ENCODE measurements at places on chromosomes 3 and 15.

DNA sequence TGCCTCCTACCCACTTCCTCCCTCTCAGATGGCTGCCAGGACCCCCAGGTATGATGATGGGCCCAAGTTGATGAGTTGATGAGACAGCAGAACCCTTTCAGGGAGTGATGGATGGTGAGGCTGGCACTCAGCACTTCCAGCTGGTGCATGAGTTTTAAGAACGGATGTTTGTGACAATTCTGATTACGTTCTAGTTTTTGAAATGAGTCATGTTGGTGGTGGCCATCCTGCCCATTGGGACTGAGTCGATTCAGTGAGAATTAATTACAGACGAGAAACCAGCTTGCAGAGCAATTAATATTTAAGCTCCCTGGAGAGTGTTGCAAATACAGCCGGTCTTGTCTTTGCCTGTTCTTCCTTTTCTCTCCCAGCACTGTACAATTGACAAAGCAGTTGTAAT lies 56.9 kb upstream of the NR2C2 start:
- no peak for ATAC-seq

DNA sequence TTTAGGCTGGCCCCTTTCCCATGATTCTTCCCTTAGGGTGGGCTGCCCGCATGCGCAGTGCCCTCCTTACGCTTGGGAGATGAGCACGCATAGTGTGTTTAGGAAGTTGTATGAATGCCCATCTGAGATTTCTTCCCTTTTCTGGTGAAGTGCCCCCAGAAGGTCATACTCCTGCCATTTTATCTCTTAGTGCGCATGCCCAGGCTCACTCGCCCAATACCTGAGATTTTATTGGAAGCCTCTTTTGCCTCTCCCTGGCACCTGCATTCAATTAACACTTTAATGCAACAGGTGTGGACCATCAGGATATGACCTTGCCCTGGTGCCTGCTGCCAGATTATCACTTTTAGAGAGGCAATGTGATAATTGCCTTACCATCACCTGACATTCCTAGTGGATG lies 36.6 kb downstream of the MKRN3 start:
- ATAC-seq: no peak

- ATAC-seq: no peak
Measured at GRCh38 chr3:13561967-13562366, 13.0 kb downstream of the FBLN2 start.

DNA sequence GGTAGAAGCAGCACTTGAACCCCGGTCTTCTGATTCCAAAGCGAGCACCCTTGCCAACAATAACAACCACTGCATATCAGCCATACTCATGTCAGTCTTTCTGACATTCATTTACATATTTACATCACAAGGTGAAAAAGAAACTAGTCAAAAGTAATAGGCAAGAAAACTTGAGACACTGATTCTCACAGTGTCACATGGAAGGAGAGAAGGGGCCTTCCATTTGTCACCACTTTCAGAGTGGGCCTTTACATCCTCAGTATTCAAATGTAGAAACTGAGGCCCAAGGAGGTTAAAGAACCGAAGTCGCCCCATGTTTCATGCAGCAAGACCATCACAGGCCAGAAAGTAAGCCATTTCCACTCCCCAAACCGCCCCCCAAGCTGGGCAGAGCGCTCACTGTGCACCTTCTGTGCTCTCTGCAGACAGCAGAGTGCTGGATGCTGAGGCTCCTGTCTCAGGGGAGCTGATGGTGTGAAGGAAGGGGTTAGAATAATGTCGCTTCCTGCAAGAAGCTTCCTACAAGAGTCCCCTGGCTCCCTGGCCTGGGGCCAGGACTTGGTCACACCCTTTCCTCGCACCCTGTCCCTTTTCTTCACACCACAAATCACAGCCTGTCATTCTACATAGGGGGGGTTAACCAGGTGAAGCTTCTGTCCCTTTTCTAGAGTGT lies 260.1 kb downstream of the UACA start:
- peak; percentile 60 for ATAC-seq

DNA sequence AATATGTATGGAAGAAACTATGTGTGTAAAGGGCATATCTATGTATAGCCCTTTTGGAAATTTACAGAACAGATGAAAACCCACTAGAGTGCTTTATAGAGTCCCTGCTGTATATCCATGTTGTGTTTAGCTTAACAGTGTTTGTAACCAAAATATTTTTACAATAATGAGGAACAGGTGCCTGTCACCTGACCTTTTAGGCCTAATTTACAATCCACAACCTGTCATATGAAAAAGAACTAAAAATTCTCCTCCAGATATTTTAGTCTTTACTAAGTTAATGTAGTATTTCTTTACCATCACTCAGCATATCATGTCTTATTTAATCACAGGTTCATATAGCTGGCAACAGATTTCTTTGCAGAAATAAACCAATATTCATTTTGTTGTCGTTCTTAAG lies 16.4 kb upstream of the SATB1 start:
- no peak for ATAC-seq

DNA sequence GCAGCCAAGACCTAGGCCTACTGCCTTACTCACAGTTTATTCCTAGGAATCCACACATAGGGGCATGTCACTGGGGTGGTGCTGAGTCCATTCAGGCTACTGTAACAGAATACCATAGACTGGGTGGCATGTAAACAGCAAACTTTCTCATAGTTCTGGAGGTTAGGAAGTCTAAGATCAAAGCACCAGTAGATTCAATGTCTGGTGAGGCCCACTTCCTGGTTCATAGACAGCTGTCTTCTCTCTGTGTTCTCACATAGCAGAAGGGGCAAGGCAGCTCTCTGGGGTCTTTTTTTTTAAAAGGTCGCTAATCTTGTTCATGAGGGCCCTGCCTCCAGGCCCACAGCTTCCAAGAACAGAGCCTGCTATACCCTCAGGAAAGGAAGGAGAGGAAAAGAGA lies 113.9 kb upstream of the MANF start:
- peak; percentile 20 for ATAC-seq

- no peak for ATAC-seq
Measured at GRCh38 chr3:63089007-63089750, 188.9 kb upstream of the SYNPR start.

GRCh38 chr3:30449290-30449632 lies 157.1 kb upstream of the TGFBR2 start:
- no peak for ATAC-seq

DNA sequence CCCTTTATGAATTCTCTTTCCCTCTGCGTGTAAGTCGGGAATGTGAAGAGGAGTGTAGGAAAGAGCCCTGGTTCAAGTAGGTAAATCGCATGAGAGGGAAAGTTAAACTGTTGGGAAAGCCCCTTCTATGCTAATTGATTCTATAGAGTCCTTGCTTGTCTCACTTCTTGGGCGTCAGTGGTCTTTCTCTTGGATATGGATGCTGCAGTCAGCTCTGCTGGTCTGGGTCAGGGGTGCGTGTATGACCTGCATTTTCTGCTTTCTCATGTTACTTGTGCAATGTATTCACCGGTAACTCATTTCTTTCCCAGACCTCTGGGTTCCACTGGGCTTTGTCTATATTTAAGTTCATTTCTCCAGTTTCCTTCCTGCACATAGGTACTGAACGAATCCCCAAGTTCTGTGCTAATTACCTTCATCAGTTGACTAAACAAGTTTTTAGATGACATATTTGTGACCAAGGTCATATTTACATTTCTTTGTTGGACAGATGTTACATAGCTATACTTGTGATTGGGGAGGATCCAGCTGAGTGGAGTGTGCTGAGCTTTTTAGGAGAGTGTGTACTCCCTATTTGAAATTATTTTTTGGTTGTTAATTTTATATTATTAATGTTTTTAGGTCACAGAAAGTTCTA lies 1.4 kb downstream of the SETD5 start:
- ATAC-seq: no peak

DNA sequence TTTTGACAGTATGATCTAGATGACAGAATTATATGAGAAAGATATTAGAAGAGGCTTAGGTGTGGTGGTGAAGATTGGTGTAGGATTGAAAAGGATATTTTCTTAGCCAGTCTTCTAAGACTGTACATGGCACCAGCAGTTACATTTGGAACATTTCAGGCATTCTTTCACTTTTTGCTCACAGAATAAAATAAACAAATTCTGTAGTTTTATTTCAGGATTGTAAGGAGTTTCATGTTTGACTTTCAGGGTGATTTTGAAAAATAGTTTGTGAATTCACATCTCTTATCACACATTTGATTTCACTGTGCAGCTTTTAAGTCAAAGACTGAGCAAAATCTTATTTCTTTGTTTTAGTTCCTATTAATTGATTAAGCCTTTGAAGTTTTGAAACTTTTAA lies 27.1 kb downstream of the DNAJC13 start:
- ATAC-seq: no peak

DNA sequence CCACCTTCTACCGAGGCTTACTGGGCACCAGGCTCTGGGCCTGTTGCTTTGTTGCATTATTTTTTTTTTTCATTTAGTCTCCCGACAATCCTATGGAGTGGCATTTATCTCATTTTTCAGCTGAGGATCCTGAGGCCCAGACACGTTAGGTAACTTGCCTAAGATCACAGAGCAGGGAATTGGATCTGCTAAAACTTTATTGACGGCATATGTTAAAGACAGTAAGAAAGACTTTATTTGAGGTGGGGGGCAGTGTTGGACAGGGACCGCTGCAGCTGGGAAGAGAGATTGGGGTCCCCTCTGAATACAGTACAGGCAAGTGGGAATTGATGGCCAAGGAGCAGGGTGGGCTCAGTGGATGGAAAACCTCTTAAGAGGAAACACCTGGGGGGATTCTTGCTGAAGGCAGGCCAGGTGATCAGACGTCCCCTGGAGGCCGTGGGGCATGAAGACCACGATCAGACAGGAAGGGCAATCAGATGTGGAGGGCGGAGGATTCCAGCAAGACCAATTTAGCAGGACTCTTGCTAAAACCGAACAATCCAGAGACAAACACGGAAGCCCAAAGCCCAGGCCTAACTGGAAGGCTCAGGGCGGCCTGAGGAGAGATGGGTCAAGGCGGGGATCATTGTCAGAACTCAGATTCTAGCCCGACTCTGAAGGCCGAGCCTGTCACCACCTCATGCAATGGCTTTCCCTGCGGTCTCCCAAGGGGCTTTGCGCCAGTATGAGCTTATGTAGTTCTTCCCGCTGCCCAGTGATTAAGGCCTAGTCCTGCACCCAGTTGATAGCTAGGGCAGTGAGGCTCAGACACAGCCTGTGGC lies 53.7 kb downstream of the RGMA start:
- no peak for ATAC-seq

GRCh38 chr15:101692801-101693598 lies 31.3 kb downstream of the TARS3 start:
- ATAC-seq: no peak

- no peak for ATAC-seq
Measured at GRCh38 chr3:126693921-126694320, 10.1 kb upstream of the CHCHD6 start.

GRCh38 chr3:16884084-16884747 lies 539 bp upstream of the PLCL2 start:
- peak; percentile 64 for ATAC-seq

All from activated CD4-positive, CD25-positive, alpha-beta regulatory T cell treated with anti-CD3 and anti-CD28 coated beads, Interleukin-2, amount 50 U/mL, for 24 hours (primary cell).